H4 (cell line): ENCODE measurements at places on chromosomes 13 and 19. TPM values are rescaled to one million over a fixed set of nuclear protein-coding genes. Genes with fewer than 3 reads are reported as not detected.
A peak's percentile ranks its signal among the peaks of the same experiment; 100 is the strongest.

DNA sequence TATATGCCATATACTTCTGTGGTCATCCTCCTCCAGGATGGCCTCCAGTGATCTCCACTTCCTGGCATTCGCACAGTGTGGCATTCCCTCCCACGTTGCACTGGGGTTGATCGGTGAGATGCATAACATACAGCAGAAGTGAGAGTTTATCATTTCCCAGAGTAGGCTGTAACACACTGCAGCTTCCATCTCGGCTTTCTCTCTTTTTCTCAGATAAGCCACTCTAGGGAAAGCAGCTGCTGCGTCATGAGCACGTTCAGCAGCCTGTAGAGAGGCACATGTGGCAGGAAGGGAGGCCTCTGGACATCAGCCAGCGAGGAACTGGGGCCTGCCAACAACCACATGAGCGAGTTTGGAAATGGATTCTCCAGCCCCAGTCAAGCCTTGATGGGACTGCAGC, 807.1 kb downstream of the DIAPH3 start:
- no peak for DNase-seq

- no peak for DNase-seq
These were observed 11.3 kb upstream of the POU2F2 start for GRCh38 chr19:42143341-42144234.

DNA sequence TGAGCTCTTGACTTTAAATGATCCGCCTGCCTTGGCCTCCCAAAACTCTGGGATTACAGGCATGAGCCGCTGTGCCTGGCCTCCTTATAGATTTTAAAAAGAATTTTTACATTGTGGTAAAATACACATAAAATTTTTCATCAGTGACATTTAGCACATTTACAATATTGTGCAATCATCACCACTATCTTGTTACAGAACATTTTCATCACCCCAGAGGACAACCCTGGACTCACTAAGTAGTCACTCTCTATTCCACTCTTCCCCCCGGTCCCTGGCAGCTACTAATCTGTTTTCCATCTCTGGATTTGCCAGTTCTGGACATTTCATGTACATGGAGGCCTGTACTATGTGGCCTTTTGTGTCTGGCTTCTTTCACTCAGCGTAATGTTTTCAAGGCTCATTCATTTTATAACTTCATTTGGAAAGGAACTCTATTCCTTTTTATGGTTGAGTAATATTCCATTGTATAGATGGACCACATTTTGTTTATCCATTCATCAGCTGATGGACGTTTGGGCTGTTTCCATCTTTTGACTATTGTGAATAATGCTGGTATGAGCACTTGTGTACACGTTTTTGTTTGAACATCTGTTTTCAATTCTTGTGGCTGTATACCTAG, 19.9 kb downstream of the MEGF8 start:
- no peak for DNase-seq

GRCh38 chr19:7295912-7296536, 1.8 kb upstream of the INSR start:
- DNase-seq, result no peak

The VSTM2B gene
- 8.7 and 14.0 TPM in 2 replicates for total RNA-seq

The LGALS14 gene
- total RNA-seq, result not detected in 2 replicates

GRCh38 chr13:45328661-45329111, 12.3 kb downstream of the TPT1 start:
- DNase-seq, result no peak

DNA sequence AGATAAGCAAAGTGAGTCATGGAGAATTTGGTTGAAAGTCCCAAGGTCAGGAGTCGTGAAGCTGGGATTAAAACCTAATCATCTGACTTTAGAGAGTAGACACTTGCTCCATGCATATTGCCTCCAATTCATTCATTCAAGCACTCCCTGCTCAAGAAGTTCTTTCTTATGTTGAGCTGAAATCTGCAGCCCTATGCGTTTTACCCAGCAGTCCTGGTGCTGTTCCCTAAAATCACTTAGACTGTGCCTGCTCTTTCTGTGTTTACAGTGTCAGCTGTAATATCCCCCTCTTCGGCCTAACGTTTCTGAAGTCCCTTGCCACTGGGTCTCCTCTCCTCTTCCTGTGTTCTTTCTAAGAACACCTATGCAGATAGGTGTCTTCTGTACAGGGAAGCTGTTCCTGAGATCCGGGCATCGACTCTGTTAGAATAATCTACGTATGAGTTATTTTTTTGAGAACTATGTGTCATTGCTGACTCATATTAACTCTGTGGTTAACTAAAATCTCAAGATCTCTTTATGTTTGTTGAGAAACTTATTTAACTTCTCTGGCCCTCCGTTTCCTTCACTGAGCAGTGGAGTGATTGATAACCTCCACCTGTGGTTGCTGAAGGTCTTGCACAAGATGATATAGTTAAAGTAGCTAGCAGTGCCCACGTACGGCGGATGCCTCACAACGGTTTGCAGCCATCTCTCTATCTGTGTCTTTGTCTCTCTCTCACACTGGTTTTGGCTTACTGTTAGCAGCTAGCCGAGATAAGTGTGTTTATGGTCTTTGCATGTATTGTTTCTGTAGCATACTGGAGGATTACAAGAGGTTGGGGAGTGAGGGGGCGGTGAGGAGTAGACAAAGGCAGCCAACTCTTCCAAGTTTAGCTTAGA, 4.7 kb downstream of the ALOX5AP start:
- DNase-seq, result peak; percentile 45

GRCh38 chr19:28987177-28987576, 225.8 kb downstream of the UQCRFS1 start:
- no peak for DNase-seq

The SMIM17 gene
- not detected in 2 replicates for total RNA-seq

GRCh38 chr19:51552996-51553725, 17.9 kb upstream of the ZNF175 start:
- DNase-seq, result peak; percentile 71

GRCh38 chr19:35960432-35960972, 24.3 kb downstream of the LRFN3 start:
- DNase-seq, result no peak

The TPRX2 gene
- total RNA-seq, result not detected in 2 replicates

GRCh38 chr13:26053418-26053980, 1.7 kb upstream of the SHISA2 start:
- no peak for DNase-seq

The DAND5 gene
- total RNA-seq, result 0.06 TPM in 1 of 2 replicates, not detected in the other
